ENCODE measurements at places on chromosomes 3 and 15.

DNA sequence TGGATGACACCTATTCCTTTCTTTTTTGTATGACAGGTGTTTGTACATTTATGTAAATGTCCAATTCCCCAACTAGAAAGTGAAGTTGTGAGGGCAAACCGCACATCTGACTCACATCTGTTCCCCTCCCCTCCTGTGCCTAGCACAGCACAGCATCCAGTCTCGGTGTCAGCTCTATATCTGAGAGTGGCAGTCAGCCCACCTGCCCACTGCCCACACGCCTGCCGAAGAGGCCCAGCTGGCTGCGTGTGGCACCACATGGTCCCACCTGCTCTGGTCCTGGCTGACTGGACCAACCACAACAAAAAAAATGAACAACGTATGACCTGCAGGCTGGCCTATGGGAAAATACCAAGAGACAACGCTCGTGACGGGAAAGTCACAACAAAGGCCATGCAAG is 62.8 kb downstream of the XXYLT1 start:
- no peak for DNase-seq

GRCh38 chr15:22811640-22812039 is 25.2 kb downstream of the NIPA1 start:
- DNase-seq: no peak

DNA sequence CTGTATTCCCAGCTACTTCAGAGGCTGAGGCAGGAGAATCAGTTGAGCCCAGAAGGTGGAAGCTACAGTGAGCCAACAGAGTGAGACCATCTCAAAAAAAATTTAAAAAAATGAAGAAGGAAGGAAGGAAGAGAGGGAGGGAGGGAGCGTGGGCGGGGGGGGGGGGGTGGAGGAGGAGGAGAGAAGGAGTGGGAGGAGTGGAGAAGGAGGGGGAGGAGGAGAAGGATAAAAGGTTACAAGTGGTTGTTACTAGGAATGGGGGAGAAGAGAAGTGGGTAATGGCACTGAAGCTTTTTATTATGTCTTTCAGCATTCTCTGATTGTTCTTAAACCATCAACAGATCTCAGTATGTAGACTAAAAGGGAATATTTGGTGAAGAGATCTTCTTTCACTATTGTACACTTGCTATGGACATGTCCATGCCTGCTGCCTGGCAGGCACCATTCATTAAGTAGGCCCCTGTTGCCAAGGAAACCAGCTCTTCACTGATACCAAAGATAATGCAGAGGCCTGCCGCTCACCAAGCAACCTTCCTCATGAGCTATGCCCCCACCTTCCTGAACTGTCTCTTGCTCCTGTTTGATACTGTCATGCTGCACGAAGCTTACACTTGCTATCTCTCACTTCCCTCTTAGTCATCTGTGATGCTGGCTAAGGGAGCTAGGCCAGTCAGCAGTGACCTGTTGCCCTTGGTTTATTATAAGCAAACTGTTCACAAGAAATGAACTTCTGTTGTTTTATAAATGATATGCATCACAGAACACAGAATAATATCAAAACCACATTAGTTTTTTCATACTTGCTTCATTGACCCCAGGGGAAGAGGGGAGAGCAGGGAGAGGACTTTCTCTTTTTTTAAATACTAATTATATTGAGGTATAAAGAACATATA is 23.1 kb downstream of the EPM2AIP1 start:
- DNase-seq: peak; percentile 41

GRCh38 chr15:37098468-37099318 is 1.7 kb downstream of the MEIS2 start:
- no peak for DNase-seq

DNA sequence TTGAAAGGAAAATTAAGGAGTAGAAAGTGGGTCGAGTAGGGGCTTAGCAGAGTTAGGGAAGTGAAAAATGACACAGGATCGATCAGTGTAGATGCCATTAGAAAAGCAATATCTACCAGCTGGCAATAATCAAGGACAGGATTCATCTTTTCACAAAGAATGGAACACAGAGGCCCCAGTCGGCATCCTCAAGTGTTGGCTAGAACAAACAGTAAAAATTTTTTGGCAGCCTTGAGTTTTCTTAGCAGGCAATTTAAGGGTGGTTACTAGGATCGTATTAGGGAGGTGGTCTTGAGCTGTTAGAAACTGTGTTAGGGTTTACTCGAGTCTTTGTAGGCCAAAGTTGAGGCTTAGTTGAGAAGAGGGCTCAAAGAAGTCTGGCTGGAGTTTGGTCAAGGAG is 658.8 kb upstream of the SGO1 start:
- no peak for DNase-seq

DNA sequence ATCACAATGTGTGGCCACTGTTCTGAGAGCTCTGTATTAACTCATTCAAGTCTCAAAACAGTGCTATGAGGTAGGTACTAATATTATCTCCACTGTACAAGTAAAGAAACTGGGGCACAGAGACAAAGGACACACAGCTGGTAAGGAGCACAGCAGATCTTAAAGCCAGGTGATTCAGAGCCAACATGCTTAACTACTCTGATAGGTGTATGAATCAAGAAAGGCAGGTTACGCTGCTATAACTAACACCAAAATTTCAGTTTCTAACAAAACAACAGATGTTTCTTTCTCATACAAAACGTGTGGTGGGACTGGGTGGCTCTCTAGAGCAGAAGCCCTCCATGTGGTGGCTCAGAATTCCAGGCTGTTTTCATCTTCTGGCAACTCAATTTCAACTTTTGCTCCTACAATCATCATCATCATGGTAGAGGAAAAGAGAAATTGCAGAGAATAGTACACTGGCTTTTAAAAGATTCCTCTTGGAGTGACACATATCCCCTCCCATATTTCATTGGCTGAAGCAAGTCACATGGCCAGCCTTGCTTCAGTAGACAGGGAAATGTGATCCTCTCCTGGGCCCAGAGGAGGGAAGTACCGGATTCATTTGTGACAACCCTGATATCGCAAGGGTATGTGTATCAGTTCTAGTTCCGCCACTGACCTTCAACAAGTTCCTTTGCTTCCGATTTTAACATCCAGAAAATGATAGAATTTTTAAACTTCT is 126.2 kb upstream of the PTX3 start:
- DNase-seq: no peak

GRCh38 chr3:35184775-35185174 is 454.6 kb upstream of the ARPP21 start:
- no peak for DNase-seq

GRCh38 chr3:186640929-186641328 is 730 bp downstream of the FETUB start:
- DNase-seq: no peak

GRCh38 chr3:150165396-150166094 is 194.8 kb upstream of the PFN2 start:
- DNase-seq: no peak

- DNase-seq: no peak
Measured at GRCh38 chr3:61936344-61936937, 375.1 kb downstream of the PTPRG start.

- no peak for DNase-seq
Measured at GRCh38 chr3:122982216-122983185, 45.1 kb downstream of the SEMA5B start.

- DNase-seq: no peak
Measured at GRCh38 chr3:66577426-66578203, 76.8 kb upstream of the LRIG1 start.

- no peak for DNase-seq
Measured at GRCh38 chr3:56484525-56485032, 16.3 kb upstream of the ERC2 start.

- DNase-seq: no peak
Measured at GRCh38 chr15:63499611-63500010, 4.8 kb upstream of the USP3 start.

GRCh38 chr3:16441371-16441875 is 72.1 kb downstream of the RFTN1 start:
- DNase-seq: no peak

- DNase-seq: no peak
Measured at GRCh38 chr3:34260271-34261000, 462.0 kb downstream of the PDCD6IP start.

DNA sequence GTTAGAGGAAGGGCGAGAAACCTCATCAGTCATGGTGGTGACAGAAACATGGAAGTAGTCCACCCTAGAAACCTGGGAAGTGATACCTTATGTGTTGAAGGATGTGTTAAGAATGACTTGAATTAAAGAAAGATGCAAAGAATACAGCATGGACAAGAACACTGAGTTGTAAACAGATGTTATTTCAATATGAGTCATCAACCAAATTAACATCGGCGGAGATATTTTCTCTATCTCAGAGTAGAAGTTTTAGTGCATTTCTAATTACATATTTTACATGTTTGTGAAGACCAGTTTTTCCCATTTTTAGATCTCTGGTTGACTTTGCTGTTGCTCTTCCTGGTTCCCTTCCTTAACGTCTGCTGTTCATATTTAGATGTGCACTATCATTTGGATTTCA is 268.8 kb upstream of the TBL1XR1 start:
- DNase-seq: no peak

- DNase-seq: no peak
Measured at GRCh38 chr3:81363816-81364215, 397.6 kb downstream of the GBE1 start.

DNA sequence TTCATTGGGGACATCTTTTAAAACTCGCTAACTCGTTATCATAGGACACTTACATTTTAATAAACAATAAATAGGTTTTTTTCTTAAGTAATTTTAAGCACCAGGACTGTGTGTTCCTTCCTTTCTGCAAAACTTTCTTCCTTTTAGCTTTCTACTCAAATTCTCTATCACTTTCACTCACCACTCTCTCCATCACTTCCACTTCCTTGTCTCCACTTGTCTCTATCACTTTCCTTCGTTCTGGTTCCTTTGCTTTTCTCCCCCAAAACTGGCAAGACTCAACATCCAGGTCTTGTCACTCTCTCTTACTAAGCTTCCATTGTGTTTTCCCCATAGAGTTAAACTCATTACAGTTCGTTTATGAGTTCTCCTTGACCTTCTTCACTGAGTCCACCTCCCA is 99.0 kb downstream of the ZPLD1 start:
- DNase-seq: no peak

- DNase-seq: no peak
Measured at GRCh38 chr3:134652409-134652831, 1.6 kb upstream of the KY start.

GRCh38 chr3:134357261-134357913 is 16.9 kb downstream of the AMOTL2 start:
- DNase-seq: no peak

DNA sequence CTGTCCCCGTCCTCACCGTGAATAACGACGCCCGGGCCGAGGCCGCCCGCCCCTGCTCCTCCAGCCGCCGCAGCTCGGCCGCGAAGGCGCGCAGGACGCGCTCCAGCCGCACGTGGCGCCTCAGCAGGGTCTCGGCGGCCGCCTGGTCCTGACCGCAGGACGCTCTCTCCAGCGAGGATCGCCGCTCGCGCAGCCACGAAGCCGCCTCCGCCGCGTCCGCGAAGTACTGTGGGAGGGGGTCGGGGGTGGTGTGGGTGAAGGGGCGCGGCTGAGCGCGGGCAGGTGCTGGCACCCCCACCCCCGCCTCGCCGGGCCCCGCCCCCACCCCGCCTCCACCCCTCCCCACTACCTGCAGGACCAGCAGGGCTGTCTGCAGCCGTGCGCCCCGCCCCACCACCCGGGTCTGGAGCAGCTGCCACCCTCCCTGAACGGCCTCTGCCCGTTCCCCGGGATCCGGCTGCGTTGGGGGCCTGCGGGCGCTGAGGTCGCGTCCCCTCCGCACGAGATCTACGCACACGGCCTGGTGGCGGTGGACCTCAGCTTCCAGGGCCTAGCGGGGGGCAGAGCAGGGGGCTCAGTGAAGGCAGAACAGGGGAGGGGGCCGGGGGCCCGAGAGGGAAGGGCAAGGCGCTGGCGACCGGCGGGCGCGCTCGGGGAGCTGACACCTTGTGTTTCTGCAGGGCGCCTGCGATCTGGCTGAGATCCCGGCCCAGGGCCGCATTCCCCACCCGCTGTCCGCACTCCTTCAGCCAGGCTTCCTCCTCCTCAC is 11.7 kb downstream of the SPTBN5 start:
- DNase-seq: no peak

DNA sequence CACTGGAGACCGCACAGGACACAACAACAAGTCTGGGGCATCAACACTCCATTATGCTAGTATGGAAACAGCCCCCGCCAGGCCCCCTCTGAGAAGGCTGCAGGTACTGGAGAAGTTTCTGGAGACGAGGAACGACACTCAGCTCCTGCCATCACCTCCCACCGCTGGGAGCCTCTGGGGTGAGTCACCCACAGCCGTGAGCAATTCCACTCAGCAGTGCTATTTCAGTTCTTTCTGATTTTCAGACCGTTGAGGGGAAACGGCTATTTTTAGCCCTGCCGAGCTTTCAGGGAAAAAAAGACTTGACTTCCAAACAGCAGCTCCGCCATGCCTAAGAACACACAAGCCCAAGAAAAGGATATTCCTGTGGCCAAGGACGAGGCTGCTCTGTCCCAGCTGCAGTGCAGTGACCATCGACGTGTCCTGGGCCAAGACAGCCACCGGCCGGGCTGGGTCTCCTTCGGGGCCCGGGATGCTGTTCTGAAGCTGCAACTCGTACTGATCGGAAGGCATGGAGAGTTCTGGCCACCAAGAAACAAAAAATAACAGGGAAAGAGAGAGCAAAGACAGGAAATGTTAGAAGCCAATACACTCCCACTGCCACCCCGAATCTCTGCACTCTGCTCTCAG is 40.8 kb downstream of the NUP210 start:
- DNase-seq: no peak

GRCh38 chr3:38630606-38631005 is 18.9 kb downstream of the SCN5A start:
- no peak for DNase-seq

DNA sequence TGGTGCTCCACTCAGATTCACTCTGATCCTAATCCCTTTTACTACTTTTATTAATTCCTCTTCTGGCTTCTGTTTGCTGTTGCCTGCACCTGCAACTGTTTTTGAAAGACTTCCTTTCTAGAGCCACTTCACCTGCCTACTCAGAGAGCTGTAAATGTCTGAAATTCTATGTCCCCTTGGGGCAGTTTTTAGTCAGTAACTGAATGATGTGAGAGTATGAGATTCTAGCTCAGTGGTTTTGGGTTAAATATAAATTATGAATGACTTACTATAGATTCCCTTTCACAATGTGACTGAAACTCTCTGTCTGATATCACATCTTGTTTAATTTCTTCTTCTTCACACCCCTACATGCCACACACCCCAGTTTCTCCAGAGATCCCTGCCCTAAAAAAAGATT is 47.8 kb upstream of the LRRC3B start:
- no peak for DNase-seq

DNA sequence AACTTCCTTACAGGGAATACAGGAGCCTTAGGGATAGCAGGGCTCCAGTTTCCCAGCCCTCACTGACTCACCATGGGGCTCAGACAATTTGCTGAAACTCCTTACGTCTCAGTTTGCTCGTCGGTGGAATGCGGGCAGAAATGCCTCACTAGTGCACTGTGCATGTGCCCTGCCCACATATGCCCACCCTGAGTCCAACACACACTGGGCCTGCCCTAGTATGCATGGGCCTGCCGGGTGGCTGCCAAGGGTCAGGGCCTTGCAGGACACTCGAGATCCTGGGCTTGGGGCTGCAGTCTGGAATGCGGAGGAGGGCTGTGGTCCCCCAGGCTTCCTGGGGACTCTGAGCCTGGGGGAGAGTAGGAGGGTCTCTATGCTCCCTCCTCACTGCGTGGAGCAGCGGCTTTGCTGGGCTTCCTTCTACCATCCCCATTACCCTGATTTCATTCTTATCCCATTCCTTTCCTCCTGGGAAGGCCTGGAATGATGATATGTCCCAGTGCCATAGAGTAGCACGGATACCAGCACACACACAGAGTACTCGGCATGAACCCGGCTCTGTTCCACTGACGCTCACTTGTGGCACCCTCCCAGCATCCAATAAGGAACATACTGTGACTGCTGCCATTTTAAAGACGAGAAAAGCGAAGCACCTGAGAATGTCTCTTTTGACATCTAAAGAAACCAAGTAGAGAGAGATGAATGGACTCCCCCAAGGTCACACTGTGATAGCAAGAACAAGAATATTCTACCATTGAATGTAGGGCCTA is 124.2 kb downstream of the ASB7 start:
- no peak for DNase-seq

Data from stimulated activated CD8-positive, alpha-beta memory T cell treated with anti-CD3 and anti-CD28 coated beads, Interleukin-15, amount 100 ng/mL, for 48 hours (primary cell).